Endodermal cell (in vitro differentiated cells): ENCODE measurements at places on chromosomes 16 and 17. TPM values are rescaled to one million over a fixed set of nuclear protein-coding genes. Genes with fewer than 3 reads are reported as not detected.

ABCC6 gene
- total RNA-seq, result 5.6 and 6.5 TPM in 2 replicates

AKTIP gene
- 14.8 to 18.3 TPM (median 17.3 TPM) in 3 replicates for total RNA-seq

HOXB3 gene
- total RNA-seq, result not detected in 2 replicates

KRT24 gene
- not detected in 2 replicates for total RNA-seq

ESRP2 gene
- 51.4 and 51.8 TPM in 2 replicates for total RNA-seq

ARSG gene
- total RNA-seq, result 14.1 to 20.8 TPM (median 17.5 TPM) in 3 replicates

TEKT3 gene
- total RNA-seq, result 0.75 to 2.4 TPM (median 1.1 TPM) in 3 replicates

CYGB gene
- total RNA-seq, result 1.8 to 15.4 TPM (median 2.0 TPM) in 3 replicates

ITGB4 gene
- total RNA-seq, result 3.1 and 3.4 TPM in 2 replicates

PMFBP1 gene
- 1.1 to 4.1 TPM (median 3.0 TPM) in 3 replicates for total RNA-seq

SYCE1L gene
- 4.7 to 19.9 TPM (median 8.2 TPM) in 3 replicates for total RNA-seq

DNAH3 gene
- 0.36 and 0.40 TPM in 2 replicates for total RNA-seq

CORO6 gene
- total RNA-seq, result 0.41 and 0.86 TPM in 2 replicates

EPX gene
- total RNA-seq, result not detected in 3 replicates
